RWPE1 (cell line): ENCODE measurements at places on chromosomes 6 and 20.
A peak's percentile ranks its signal among the peaks of the same experiment; 100 is the strongest.

- DNase-seq, result peak; percentile 23
Measured at GRCh38 chr6:903761-904160, 210.8 kb upstream of the EXOC2 start.

- no peak for DNase-seq
Measured at GRCh38 chr20:38885357-38885756, 40.9 kb upstream of the FAM83D start.

- peak; percentile 55 for DNase-seq
Measured at GRCh38 chr6:156791320-156791850, 14.2 kb downstream of the ARID1B start.

DNA sequence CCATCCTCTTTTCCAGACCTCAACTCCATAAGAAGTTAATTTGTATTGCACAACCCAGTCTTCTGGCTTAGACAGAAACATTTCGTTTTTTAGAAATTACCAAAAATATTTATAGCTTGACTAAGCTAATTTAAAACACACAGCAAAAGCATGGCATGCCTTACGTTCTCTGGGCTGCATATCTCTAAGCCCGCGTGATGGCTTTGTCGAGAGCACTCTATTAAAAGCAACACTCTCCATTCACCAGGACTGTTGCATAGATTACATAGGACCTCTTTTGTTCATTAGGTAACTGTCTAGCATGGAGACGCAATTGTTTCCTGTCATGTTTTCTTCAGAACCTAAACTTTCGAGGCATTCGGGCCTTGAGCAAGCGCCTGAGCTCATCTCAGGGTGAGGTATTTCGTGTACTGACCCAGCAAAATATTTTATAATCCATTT lies 104.5 kb downstream of the IBTK start:
- DNase-seq, result no peak

- DNase-seq, result no peak
Measured at GRCh38 chr20:237489-237888, 10.4 kb downstream of the DEFB129 start.

- no peak for DNase-seq
Measured at GRCh38 chr20:7673841-7674240, 266.4 kb downstream of the HAO1 start.

DNA sequence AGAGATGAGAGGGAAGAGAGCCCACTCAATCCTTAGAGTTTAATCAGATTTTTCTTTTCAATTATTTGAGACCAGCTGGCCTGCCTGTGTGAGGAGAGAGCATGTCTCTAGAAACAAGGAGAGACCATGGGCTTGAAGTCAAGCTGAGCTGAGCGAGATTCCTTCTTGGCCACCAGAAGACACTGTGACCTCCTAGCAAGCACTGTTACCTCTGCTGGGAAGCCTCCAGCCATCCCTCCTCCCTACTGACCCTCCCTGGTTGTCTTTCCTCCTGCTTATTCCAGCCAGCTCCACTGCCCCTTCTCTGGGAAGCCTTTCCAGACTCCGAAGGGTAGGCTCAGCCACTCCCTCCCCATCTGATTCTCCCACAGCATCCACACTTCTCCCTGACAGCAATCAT lies 110.0 kb downstream of the SCML4 start:
- DNase-seq, result no peak

DNA sequence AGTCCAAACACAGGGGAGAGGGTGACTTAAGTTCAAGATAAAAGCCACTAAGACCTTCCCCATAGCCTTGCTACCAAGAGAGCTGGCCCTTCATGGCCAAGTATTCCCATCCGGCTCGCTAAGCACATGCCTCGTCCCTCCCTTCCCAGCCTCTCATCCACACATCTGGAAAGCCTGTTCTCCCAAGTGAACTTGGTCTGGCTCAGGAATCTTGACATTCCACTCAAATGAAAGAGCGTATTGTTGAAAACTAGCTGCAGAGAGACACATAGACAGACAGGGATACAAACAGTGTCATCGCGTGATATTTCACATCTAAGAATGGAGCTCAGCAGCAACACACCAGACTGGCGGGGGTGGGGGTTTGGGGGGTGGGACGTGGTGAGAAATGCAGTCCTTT lies 182.8 kb upstream of the FOXQ1 start:
- DNase-seq, result no peak

GRCh38 chr6:158854214-158855101 lies 35.3 kb upstream of the EZR start:
- DNase-seq, result no peak
